ENCODE measurements at places on chromosomes 1 and 21.

DNA sequence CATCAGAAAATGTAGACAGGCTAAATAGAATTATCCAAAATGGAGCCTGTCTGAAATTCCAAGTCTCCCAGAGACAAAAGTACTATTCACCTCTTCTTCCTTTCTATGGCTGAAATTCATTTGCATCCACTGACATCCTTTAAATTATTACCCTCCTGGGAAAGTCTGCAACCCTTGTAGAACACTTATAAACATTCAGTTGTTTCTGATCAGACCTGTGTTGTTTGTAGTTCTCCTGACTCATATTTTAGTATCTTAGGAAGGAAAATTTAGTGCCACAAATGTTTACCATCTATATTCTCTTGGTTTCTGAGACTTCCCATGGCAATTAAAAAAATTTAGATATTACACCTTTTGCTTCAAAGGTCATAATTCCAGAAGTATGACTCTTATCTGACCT lies 69.6 kb upstream of the C1orf105 start:
- no peak for DNase-seq

GRCh38 chr1:166145499-166145898 lies 21.3 kb downstream of the FAM78B start:
- DNase-seq, result no peak

GRCh38 chr1:201545851-201546492 lies 7.0 kb downstream of the NAV1 start:
- DNase-seq, result no peak

- no peak for DNase-seq
These were observed 21.3 kb downstream of the RAB3B start for GRCh38 chr1:51969038-51969705.

DNA sequence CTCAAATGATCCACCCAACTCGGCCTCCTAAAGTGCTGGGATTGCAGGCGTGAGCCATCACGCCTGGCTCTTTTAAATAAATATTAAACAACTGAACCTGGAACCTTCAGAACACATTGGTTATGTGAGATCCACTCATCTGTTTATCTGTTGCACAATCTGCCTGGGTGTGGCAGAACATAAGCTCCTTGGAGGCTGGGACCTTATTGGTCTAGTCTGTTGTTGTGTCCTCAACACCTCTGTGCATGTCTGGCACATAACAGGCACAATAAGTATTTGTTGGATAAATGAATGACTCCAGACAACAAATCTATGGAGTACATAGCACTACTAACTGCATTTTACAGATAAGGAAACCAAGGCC lies 4.1 kb upstream of the NBL1 start:
- no peak for DNase-seq

GRCh38 chr1:26190373-26190987 lies at the start of gene CATSPER4:
TSS of gene CATSPER4 (plus strand) at chr1:26190602. CDS start at chr1:26190628, 26 bp downstream.
- no peak for DNase-seq

DNA sequence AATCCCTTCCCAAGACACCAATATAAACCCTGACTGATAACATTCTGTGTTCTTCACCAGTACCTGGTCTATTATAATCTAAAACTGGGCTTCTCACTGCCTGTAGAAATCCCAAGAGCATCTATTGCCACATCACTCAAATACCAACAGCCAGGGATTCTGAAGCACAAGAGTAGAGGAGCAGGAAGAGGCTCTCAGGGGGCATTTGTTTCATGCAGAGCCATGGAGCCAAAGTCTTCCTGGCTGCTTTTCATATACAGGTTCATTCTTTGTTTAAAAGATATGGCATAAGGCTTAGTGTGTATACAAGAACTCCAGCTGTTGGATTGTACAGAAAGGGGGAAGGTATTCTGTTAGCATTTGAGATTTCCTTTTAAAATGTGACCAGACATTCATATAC lies 38.2 kb upstream of the USH2A start:
- DNase-seq, result no peak

DNA sequence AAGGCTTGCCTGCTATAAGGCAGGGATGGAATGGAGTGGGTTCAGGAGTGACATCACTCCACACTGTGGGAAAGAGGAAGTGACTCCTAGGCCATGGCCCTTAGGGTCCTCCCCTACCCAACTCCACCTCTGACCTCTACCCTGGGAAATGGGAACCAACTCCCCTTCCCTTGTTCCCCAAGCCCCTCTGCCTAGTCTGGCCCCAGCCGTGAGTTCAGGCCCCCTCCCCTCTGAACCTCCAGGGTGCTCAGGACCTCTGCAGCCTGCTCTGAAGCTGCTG lies 3.8 kb upstream of the GUCA2A start:
- no peak for DNase-seq

GRCh38 chr1:38287547-38287946 lies 241.0 kb upstream of the POU3F1 start:
- DNase-seq, result no peak

Data from CD4-positive, alpha-beta T cell (primary cell).